ENCODE measurements at places on chromosomes 3 and 15. TPM values are rescaled to one million over a fixed set of nuclear protein-coding genes. Genes with fewer than 3 reads are reported as not detected.

Gene BUB1B
- 15.3 TPM for total RNA-seq

Gene THSD4
- 121 TPM for total RNA-seq

Gene IL12A
- 0.80 TPM for total RNA-seq

Gene ARL14
- total RNA-seq: 0.32 TPM

Gene DISP2
- total RNA-seq: 0.28 TPM

Gene CFAP91
- not detected for total RNA-seq

Gene PLA2G4B
- 23.6 TPM for total RNA-seq

Gene LRRK1
- 14.2 TPM for total RNA-seq

Gene BOC
- total RNA-seq: 19.8 TPM

Gene CNTN6
- not detected for total RNA-seq

Gene DYNLT2B
- total RNA-seq: 14.6 TPM

Gene PLA2G4D
- total RNA-seq: 1.5 TPM

Gene CIB1
- 118 TPM for total RNA-seq

Gene UCN2
- 2.2 TPM for total RNA-seq

Gene SIN3A
- 28.5 TPM for total RNA-seq

Gene ZBED2
- 6.8 TPM for total RNA-seq

Gene MYNN
- 8.8 TPM for total RNA-seq

Gene CCDC191
- 1.6 TPM for total RNA-seq

Gene FAM227B
- 2.6 TPM for total RNA-seq

Gene KCNAB1
- total RNA-seq: 0.56 TPM

Gene PCLAF
- 18.3 TPM for total RNA-seq

Gene PPIB
- 260 TPM for total RNA-seq

Gene GABRA5
- 0.24 TPM for total RNA-seq

Gene UPK1B
- total RNA-seq: 0.96 TPM

Gene ACTC1
- total RNA-seq: 0.92 TPM

Gene CATSPER2
- 3.5 TPM for total RNA-seq

Gene SLC9C1
- not detected for total RNA-seq

Gene ITGA11
- total RNA-seq: 0.48 TPM

Gene FAM43A
- 23.4 TPM for total RNA-seq

Gene CMTM8
- 1.00 TPM for total RNA-seq

Gene CCR1
- total RNA-seq: 0.52 TPM

Gene RRP9
- 18.6 TPM for total RNA-seq

Gene PCSK6
- 6.7 TPM for total RNA-seq

Gene TRIP4
- total RNA-seq: 22.1 TPM

Gene P3H2
- total RNA-seq: 15.0 TPM
